Stimulated activated naive CD4-positive, alpha-beta T cell treated with Interleukin-2 at 50 U/mL for 16 hours (primary cell): ENCODE measurements at places on chromosomes 1 and 21.

GRCh38 chr1:157734321-157734720 lies 33.8 kb upstream of the FCRL3 start:
- no peak for DNase-seq

DNA sequence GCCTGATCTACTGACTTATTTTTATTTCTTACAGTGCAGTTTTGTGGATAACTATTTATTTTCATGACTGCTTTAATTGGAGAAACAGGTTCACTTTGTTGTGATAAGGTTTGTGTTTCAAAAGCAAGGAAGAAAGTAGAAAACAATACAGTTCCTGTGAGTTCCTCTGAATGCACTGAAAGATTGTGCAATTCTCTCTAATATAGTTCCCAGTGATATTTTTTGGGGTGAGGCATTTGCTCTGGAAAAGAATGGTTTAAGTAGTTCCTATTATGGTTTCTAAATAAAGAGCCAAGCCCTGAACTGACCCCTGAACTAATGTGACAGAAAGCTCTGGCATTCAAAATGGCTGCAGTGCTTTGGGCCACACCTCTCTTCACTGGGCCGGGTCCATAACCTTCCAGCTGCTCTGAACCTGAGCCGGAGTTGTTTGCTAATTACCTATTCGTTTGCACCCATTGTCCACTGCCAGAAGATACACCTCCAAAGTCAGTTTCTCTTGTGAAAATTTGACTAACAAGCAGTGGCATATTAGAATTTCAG lies 56.6 kb upstream of the VTCN1 start:
- no peak for DNase-seq

- no peak for DNase-seq
Measured at GRCh38 chr1:30317921-30318320, 405.5 kb downstream of the MATN1 start.

DNA sequence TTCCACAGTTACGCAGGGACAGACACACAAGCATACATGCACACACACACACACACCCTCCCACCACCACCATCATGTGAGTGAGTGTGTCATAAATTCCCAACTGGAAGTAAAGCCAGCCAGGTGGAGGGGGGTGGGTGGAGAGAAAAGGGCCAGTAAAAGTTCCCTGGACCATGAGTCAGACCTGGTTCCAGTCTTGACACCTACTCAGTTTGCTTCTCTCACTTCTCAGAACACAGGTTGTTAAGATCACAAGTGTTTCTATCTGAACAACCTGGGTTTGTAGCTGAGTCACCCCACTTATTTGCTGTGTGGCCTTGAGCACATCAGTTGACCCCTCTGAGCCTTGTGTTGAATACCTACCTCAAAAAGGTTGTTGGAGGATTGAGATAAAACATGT lies 9.6 kb downstream of the EPHA10 start:
- DNase-seq: peak; percentile 21

- DNase-seq: no peak
Measured at GRCh38 chr21:28216976-28217523, 775.6 kb downstream of the LTN1 start.
